NCI-H1092 treated with DMSO at 0.1 percent for 48 hours (cell line): ENCODE measurements at places on chromosomes 16 and 17.

GRCh38 chr16:74455213-74455612 lies 33.9 kb upstream of the CLEC18B start:
- DNase-seq, result no peak

DNA sequence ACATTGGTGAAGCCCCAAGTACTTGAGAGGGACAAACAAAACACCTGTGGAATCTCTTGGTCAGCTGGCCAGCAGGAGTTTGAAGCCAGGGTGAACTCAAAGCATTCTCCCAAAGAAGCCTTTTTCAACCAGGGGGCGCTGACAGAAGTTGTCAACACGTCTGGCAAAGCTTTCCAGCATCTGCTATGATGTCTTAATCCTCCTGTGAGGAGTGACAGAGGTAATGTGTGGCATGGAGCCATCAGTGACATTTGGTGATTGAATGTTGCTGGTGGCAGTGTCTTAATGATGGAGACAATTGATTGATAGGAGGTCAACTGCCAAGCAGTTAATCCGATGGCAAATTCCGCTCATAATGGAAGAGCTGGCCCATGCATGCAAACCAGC lies 257.6 kb upstream of the HSBP1 start:
- DNase-seq, result no peak

- no peak for DNase-seq
These were observed 252.5 kb downstream of the SLC39A11 start for GRCh38 chr17:72840019-72840418.

GRCh38 chr16:27529962-27530361 lies 19.8 kb downstream of the GTF3C1 start:
- DNase-seq, result no peak

GRCh38 chr16:67265834-67266233 lies 13.5 kb upstream of the PLEKHG4 start:
- DNase-seq, result no peak

GRCh38 chr17:74216505-74216904 lies 3.1 kb downstream of the TTYH2 start:
- no peak for DNase-seq

DNA sequence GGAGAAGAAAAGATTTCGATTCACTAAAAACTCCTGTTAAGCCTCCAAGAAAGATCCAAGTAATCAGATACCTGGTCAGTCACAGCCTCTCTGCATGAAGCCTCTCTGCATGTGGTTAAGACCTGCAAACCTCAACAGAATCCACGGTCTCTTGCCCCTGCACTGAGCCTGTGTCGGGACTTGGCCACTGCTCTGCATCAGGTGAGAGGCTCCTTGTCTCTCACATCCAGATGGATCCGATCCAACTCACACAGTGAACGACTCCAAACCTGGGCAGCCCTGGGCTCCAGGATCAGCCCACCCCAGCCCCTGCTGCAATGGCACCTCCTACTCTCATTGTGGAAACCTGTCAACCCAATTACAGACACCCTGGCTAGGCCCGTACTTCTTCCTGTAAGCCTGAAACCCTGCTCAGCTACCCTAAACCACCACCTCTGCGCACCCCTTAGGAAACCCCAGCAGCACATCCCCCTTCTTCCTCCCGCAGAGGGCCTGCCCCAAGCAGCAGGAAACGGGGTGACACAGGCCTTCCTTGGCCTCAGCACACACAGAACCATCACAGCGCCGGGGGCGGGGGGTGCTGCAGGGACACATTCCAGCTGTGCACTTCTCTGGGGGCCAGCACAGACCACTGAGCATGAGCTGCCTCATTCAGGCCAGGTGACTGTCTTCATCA lies 129.5 kb downstream of the ANKRD11 start:
- DNase-seq, result no peak

DNA sequence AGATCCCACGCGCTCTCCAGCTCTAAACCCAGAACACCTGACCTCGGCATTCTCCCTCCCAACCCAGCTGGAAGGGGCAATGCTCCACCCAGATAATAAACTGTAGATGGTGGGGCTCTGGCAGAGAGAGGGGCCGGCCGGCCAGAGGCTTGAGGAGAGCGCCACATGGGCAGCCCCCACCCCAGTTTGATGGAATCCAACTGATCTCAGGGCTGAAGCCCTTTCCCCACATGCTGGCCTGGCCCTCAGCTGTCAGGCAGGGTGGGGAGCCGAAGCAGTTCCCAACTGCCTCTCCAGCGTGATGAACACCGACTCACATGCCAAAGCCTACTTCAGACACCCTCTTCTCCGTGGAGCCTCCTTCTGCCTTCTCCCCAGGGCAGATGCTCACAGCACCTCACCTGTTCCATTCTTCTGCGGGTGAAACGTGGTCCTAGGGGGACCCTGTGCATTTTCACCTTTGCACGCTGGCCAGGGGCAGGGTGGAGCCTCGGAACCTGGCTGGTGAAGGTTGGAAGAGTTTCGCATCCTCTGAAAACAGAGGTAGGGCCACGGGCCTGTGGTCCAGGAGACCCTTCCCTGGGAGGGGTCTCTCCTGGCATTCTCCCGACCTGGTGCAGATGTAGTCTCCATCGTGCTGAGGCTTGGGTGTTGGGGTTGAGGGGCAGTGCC lies 65.7 kb upstream of the ZNF469 start:
- DNase-seq, result no peak

GRCh38 chr17:9306086-9306485 lies 269.5 kb downstream of the STX8 start:
- no peak for DNase-seq
